ENCODE measurements at places on chromosomes 3 and 15. TPM values are rescaled to one million over a fixed set of nuclear protein-coding genes. Genes with fewer than 3 reads are reported as not detected.

ZXDC gene
- polyA plus RNA-seq, result 6.2 TPM

GRCh38 chr3:160482796-160483195 is 33.2 kb upstream of the TRIM59 start:
- peaks cover 2% of the 10 kb centered on the region for H3K4me1 ChIP-seq
- no peaks in the 10 kb centered on the region for H3K36me3 ChIP-seq
- no peak overlapping the region for H3K27ac ChIP-seq
- no peak overlapping the region for H3K4me3 ChIP-seq
- no peak for DNase-seq

DNA sequence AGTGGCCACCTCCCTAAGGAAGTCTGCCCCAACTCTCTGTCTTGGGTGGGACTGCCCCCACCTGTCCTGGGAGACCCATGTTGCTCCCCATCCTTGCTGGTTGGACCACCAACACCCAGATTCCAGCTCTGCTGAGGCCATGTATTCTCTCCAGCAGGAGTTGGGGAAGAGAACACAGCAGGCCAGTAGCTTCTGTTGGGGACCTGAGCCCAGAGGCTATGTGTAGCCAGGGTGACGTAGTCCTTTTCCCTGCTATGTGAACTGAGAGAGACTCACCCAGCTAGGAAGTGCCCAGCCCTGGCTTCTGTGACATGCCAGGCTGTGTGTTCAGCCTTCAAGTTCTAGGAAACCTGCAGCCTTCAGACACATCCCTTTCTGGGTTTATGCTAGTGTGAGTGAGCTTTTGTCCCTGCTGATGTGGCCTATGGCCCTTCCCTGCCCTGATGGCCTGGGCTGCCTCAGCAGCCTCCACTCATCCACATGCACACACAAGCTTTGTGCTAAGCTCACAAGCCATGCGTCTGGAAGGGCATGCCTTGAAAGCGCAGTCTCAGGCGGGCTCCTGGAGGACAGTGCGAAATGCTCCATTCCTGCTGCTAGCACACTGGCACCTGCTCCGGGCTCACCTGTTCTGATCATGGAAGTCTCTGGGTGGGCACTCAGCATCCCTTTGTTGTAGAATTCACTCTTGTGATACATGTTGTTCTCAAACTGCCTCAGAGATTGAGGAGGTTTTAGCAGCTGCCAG is 42.6 kb downstream of the KY start:
- H3K27ac ChIP-seq, result no peak overlapping the region
- H3K4me3 ChIP-seq, result no peak overlapping the region
- H3K4me1 ChIP-seq, result no peaks in the 10 kb centered on the region
- H3K27me3 ChIP-seq, result peaks cover 3% of the 10 kb centered on the region
- no peak for DNase-seq

REC114 gene
- polyA plus RNA-seq, result not detected

DNA sequence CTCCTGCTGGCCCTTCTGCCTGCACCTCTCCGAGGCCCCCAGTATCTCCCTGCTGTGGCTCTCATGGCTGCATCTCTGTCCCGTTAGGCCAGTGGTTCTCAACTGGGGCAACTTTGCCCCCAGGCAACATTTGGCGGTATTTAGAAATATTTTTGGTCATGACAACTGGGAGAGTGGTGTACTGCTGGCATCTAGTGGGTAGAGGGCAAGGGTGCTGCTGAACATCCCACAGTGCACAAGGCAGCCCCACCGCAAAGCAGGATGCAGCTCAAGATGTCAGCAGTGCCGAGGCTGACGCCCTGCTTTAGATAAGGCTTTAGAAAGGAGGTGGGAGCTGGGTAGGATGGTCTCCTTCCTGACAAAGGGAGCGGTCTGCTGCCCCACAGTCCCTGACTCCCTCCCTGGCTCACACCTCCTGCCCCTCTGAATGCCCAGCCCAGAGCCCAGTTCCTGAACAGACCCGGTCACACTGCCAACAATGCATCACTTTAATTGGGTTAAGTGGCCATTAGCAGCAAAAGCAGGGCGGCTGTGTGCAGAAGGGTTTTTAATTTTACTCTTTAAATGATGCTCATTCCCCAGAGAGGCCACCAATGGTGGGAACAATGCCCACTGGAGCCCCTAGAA is 68.8 kb upstream of the TMEM115 start:
- no peak overlapping the region for H3K4me3 ChIP-seq
- H3K27ac ChIP-seq, result no peak overlapping the region
- no peaks in the 10 kb centered on the region for H3K27me3 ChIP-seq
- H3K4me1 ChIP-seq, result no peaks in the 10 kb centered on the region

ALS2CL gene
- 0.46 TPM for polyA plus RNA-seq

DNA sequence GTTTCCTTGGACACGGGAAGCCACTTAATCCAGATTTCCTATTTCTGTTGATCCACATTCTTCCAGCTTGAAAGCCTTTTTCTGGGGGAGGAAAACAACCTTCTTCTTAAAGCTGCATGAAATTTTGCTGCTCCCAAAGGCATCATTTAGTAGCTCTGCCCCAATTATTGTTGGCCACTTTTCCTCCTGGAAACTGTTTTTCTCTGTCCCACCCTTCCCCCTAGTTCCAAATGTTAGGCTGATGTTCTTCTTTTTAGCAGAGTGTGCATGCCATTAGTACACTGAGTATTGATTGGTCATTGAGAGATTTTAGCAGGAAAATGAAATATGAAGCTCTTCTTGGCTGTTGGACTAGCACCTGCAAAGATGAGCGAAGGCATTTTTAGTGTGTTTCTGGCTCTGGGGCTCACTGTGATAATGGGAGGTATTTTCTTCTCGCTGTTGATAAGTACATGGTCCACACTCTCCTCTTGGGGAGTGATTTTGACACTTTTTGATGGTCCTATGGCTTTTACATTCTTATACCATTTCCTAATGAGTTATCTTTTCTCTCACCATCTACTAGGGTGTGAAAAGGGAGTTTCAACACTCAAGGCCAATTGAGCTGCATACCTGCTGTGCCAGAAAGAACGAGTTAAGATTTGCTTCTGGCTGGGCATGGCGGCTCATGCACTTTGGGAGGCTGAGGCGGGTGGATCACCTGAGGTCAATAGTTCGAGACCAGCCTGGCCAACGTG is 200.5 kb downstream of the PTPRG start:
- H3K27ac ChIP-seq, result no peak overlapping the region
- no peak for DNase-seq
- H3K36me3 ChIP-seq, result no peaks in the 10 kb centered on the region
- H3K27me3 ChIP-seq, result no peaks in the 10 kb centered on the region
- no peak overlapping the region for H3K4me3 ChIP-seq

PRR23E gene
- not detected for polyA plus RNA-seq

SIDT1 gene
- 0.01 TPM for polyA plus RNA-seq

Data from fibroblast of lung (primary cell).